WERI-Rb-1 (cell line): ENCODE measurements at places on chromosomes 1 and 21.

- no peak for DNase-seq
These were observed 36.3 kb downstream of the ANKRD13C start for GRCh38 chr1:70318191-70318590.

DNA sequence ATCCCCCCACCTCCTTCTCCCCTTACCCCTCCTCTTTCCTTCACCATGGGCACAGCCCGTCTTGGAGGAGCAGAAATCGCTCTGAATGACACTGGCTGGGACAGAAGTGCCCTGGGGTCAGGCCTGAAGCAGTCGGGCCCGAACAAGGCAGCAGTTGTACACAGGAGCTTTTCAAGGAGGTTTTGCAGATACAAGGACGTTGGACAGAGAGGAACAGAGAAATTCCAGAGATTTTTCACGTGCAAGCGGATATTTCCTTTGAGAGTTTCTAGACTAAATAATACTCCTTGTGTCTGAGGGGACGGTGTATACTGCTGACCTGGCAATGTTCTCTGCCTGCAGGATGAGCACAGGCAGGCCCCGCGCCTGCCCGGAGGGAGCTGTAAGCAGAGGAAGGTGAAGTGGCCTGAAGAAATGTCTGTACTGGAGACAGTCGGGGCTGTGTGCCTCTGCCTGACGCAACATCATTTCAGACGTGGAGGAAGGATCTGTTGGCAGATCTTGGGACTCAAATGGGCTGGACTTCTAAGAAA, 95.3 kb upstream of the SLC25A33 start:
- DNase-seq, result no peak

DNA sequence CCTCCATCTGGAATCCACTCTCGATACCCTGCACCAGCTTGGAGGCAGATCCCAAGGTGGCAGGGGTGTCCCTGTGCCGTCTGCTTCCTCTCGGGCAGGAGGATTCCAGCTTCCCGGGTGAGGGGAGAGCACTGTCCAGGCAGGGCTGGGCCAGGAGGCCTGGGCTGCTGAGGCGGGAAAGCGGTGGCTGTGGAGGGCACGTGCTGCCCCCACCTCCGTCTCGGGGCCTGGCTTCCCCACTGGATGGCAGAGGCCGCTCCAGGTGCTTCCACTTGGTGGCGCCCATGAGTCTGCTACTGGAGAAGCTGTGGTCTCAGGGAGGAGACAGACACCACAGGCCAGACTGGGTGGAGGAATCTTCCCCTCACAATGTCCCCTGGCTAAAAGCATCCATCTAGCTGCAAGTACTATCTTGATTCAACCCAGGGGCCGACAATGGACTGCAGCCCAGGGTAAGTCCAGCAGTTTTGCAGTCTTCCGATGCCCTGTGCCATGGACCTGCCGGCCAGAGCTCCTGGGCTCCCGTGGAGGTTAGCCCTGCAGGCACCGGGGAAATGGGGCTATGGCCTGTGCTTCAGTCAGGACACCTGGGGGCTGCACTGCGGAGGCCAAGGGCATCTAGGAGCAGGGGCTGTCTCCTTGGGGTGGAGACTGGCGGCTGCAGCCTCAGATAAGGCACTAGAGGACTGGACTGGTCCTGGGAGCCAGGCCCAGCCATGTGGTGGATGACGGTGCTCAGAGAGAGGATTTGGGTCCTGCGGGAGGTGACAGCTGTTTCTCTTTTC, 41.3 kb upstream of the EIF4G3 start:
- peak; percentile 74 for DNase-seq

DNA sequence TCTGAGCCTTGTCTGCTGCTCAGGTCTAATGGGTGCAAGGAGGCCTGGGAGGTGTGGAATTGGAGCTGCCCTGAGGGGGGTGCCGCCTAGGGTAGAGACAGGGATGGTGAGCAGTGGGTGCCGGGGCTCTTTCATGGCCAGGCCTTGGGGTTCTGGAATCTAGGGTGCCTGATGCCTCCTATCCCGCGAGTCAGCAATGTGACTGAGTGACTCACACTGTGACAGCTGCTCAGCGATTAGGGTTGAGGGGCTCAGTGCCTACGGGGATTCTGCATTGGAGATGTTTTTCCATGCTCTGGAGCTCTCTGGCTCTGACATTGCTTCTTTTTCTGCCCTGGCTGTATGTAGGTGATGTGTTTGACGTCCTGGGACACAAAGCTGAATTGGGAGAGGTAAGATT, 16.8 kb downstream of the ATP8B2 start:
- DNase-seq, result no peak

DNA sequence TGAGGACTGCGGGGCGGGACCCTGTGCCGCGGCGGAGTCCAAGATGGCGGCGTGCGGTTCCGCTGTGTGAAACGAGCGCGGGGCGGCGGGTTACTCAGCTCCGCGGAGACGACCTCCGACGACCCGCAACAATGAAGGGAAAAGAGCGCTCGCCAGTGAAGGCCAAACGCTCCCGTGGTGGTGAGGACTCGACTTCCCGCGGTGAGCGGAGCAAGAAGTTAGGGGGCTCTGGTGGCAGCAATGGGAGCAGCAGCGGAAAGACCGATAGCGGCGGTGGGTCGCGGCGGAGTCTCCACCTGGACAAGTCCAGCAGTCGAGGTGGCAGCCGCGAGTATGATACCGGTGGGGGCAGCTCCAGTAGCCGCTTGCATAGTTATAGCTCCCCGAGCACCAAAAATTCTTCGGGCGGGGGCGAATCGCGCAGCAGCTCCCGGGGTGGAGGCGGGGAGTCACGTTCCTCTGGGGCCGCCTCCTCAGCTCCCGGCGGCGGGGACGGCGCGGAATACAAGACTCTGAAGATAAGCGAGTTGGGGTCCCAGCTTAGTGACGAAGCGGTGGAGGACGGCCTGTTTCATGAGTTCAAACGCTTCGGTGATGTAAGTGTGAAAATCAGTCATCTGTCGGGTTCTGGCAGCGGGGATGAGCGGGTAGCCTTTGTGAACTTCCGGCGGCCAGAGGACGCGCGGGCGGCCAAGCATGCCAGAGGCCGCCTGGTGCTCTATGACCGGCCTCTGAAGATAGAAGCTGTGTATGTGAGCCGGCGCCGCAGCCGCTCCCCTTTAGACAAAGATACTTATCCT, 430 bp downstream of the RBM15 start:
- peak; percentile 55 for DNase-seq

DNA sequence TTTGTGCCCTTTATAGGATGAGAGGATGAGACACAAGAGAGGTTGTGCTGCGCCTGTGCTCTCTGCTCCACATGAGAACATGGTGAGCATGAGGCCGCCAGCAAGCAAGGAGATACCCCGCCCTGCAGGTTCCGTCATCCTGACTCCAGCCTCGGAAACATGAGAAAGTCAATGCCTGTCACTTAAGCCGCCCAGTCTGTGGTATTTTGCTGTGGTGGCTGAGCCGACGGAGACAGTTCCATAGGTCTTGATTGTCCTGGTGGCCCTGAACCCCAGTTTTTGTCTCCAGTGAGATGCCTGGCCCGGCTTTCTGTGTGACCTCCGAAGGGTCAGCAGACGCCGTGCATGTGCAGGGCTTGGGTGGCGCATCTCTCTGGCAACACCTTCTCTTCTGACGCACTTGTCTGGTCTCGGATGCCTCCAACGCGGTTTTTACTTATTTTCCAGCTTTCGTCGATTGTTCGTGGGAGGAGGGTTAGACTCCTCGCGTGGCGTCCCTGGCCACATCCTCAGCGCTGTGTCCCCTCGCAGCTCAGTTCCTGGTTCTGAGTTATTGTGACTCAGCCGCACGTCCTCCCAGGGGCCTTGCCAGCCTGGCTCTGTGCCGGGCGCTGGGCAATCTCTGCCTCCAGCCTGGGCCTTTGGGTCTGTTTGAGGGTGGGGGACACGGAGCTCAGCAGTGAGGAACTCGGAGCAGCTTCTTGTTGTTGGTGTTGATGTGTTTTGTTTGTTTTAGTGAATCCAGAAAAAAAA, 70.0 kb downstream of the FAAP20 start:
- DNase-seq, result no peak

GRCh38 chr1:94270801-94271203, 33.4 kb upstream of the ARHGAP29 start:
- DNase-seq, result no peak

DNA sequence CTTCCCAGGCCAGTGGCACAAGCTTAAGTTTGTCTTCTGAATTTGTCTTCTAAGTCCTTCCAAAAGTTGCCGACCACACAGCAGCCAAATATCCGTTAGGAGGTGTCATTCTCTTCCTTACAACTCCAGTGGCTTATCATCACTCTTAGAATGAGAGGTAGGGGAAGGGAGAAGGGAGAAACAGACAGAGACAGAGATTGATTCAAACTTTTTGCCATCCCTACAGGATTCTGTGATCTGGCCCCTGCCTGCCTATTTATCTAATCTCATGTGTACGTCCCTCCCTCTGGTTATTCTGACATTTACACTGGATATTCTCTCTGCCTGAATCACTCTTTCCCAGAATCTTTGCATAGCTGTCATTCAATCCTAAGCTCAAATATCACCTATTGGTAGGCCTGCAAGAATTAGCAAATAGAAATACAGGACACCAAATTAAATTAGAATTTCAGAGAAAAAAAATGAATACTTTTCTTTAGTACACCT, 488 bp upstream of the GNL2 start:
- DNase-seq, result no peak

GRCh38 chr1:34362949-34363348, 186.2 kb downstream of the C1orf94 start:
- no peak for DNase-seq

GRCh38 chr1:233361876-233362275, 34.4 kb downstream of the MAP3K21 start:
- no peak for DNase-seq

- DNase-seq, result no peak
These were observed 16.1 kb upstream of the KCNE1 start for GRCh38 chr21:34528131-34528561.

DNA sequence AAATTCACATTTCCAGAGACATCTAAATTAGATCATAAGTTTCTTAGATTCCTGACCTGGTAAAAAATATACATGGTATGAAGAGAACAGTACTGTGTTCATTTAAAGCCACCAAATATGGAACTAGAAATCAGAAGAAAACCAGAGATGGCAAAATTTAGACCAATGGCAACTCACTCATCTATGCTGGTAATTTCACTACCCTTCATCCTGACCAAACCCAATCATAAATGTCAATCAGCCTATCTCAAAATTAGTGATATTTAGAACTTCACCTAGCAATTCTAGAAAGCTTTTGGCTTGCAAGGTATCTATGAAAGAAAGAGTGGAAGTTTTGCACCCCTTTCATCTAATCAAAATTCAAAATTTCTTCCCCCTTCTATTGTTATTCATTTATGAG, 107.7 kb downstream of the NIBAN1 start:
- no peak for DNase-seq
